ENCODE measurements at places on chromosomes 6 and 20.

GRCh38 chr20:2693286-2694007, 867 bp downstream of the EBF4 start:
- DNase-seq = no peak

- no peak for DNase-seq
These were observed 346.2 kb upstream of the IMPG1 start for GRCh38 chr6:76418560-76419223.

DNA sequence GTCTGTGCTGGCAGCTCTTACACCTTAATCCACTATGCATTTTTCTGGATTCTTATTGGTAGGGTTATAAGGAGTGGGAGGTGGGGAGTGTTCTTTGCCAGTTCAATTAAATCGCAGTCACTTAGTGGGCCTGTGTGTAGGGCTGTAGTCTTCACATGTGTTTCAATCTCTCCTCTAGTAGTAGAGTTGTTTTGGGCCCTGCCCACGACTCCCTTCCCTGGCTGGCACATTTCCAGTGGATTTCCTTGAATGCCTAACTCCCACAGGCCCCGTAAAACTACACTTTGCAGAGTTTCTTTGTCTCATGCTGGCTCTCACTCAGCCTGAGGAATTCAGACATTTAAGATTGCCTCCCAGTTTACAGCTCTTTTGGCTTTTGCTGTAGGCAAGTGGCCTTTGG, 414.0 kb upstream of the OPRM1 start:
- DNase-seq = no peak

DNA sequence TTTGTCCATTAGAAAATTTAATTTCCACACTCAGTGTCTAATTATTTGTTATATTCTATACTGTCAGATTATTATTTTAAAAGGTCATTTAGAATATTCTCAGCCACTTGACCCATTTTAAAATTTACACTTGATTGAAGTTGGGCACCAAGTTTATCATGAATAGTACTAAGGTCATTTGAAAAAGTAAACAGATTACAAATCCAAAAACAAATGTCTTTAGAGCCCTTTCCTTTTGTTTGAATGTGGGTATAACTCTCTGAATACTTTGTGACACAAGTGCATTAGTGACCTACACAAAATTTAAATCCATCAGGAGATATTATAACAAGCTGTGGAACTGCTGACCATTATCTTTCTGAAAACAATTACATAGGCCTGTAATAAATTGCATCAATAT, 11.3 kb downstream of the HIVEP2 start:
- no peak for DNase-seq

DNA sequence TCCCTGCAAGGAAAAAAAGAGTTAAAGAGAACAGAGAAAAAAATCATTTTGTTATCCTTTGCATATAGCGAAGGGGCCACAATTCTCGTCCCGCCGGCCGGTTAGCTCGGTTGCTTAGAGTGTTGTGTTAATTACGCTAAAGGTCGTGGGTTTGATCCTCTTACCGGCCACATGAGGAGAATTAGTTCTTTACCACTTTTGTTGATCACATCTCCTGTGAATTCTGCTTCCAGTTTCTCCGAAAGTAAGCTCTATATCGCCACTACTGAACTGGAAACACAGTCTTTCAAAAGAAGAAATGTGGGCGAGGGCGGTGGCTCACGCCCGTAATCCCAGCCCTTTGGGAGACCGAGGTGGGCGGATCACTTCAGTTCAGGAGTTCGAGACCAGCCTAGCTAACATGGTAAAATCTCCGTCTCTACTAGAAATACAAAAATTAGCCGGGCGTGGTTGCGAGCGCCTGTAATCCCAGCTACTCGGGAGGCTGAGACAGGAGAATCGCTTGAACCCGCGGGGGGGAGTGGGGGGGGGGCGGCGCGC, 13.4 kb downstream of the PRSS16 start:
- no peak for DNase-seq

- DNase-seq = no peak
These were observed 160.3 kb upstream of the CDYL start for GRCh38 chr6:4615891-4616290.

DNA sequence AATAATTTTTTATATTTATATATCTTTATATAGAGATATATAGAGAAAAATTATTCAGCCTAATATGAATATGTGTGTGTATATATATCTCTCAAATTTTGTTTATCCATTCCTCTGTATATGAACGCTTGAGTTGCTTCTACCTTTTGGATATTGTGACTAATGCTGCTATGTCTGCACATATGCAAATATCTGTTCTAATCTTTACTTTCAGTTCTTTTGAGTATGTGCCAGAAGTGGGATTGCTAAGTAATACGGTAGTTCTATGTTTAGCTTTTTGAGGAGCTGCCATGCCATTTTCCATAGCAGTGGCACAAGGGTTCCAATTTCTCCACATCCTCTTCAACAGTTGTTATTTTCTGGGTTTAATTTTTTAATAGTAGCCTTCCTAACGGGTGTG, 72.8 kb upstream of the CEP85L start:
- no peak for DNase-seq

DNA sequence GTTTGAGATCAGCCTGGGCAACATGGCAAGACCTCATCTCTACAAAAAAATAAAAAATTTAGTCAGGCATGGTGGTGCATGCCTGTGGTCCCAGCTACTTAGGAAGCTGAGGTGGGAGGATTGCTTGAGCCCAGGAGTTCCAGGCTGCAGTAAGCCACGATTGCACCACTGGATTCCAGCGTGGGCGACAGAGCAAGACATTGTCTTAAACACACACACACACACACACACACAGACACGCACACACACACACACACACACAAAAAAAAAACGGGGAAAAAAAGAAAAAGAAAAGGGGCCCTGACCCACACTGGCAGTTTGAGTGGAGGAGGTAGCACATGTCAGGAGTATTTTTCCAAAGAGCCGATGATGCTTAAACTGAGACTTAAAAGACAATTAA, 122.2 kb downstream of the AFG1L start:
- DNase-seq = no peak

GRCh38 chr6:56749632-56750151, 107.0 kb upstream of the DST start:
- DNase-seq = no peak

DNA sequence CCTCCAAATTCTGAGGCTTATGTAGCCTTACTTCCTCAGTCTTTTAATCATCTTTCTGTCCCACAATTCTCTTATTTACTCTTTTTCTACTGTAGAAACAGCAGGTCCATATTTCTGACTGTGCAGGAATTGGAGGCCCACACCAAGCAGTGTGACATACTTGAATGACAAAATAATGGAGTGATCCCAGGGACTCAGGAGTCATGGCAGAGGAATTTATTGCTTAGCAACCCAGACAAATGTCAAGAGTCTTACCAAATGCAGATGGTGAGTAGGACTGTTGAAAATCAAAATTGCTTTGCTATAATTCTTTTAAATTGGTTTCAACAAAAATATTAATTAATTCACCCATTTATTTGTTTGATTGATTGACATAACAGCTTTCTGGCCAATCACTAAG, 59.9 kb downstream of the HTR1B start:
- DNase-seq = no peak

- no peak for DNase-seq
These were observed 36.6 kb upstream of the BTN3A2 start for GRCh38 chr6:26328265-26328844.

GRCh38 chr6:161261325-161261724, 12.5 kb downstream of the AGPAT4 start:
- DNase-seq = no peak

- DNase-seq = no peak
These were observed 328.4 kb downstream of the TPBG start for GRCh38 chr6:82691997-82692396.

- DNase-seq = no peak
These were observed 7.2 kb downstream of the HINT3 start for GRCh38 chr6:125963817-125964216.

DNA sequence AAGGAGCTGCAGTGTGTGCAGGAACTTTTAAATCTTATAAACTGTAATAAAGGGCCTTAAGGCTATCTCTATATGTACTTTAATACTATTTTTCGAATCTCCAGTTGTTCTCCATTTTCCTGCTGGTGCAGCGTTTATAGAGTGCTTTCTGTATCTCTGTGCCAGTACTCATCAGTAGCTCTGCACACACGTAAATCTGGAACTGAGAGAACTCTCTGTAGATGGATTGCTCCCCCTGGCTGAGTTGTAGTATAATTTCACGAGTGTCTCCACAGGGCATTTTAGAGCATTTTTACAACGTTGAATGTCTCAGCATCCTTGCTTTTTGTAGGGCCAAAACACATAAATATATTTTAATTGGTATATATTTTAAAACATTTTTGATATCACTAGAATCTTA, 256.5 kb downstream of the TRDN start:
- no peak for DNase-seq
